ENCODE measurements at places on chromosomes 5 and 9.

DNA sequence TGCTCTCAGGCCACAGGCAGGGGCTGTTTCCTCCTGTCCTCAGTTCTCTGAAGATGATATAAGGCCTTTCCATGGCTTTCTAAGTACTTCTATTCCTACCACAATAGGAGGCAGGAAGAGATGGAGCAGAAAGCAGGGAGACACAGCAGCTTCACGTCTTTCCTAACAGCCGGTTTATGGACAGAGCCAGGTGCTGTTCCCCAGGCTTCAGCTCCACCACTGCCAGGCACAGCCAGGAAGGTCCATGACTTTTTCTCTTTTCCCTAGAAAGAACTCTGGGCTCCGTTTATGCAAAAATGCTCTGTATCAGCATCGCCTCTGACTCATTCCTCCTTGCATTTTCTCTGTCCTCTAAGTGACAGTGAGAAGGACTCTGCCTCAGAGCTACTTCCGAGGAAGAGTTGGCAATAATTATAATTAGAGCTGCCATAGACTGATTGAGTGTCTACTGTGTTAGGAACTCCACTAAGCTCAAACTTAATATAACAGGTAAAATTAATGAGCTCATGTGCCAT lies 478.5 kb downstream of the RASEF start:
- no peak for DNase-seq

GRCh38 chr9:93186215-93186945 lies 2.4 kb downstream of the WNK2 start:
- no peak for DNase-seq

- DNase-seq: no peak
These were observed 605.4 kb downstream of the PTPRD start for GRCh38 chr9:10007356-10007755.

- no peak for DNase-seq
These were observed 42.6 kb upstream of the ANKRD18A start for GRCh38 chr9:38662763-38663593.

DNA sequence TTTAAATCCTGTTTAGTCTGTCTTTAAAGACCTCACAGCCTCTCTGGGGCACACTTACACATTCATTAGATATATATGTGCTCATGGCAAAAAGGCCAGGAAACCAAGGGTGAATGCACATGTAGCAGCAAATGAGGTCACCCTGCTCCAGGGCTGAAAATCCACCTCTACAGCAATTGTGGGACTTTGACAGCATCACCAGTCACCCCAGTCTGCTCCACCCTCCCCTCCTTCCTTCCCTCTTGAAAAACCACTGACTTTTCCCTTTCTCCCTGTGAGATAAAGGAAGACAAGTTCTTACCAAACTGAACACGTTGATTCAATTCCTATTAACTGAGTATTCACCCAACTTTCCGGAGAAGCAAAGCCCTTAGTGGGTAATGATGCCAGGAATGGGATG lies 15.2 kb upstream of the SH3RF2 start:
- DNase-seq: no peak
